ENCODE measurements at places on chromosomes 3 and 15. TPM values are rescaled to one million over a fixed set of nuclear protein-coding genes. Genes with fewer than 3 reads are reported as not detected.

GRCh38 chr3:43699864-43700263 lies 9.1 kb downstream of the ABHD5 start:
- no peak overlapping the region for H3K27ac ChIP-seq
- no peak overlapping the region for H3K4me3 ChIP-seq
- H3K27me3 ChIP-seq = no peaks in the 10 kb centered on the region

GRCh38 chr3:182973047-182973446 lies 7.3 kb downstream of the DCUN1D1 start:
- peaks cover 40% of the 10 kb centered on the region for H3K4me1 ChIP-seq
- no peaks in the 10 kb centered on the region for H3K36me3 ChIP-seq
- H3K27ac ChIP-seq = no peak overlapping the region
- H3K27me3 ChIP-seq = no peaks in the 10 kb centered on the region
- H3K4me3 ChIP-seq = no peak overlapping the region

CYP1A1 gene
- total RNA-seq = 1.1 TPM

EBLN2 gene
- 6.0 TPM for total RNA-seq

DNA sequence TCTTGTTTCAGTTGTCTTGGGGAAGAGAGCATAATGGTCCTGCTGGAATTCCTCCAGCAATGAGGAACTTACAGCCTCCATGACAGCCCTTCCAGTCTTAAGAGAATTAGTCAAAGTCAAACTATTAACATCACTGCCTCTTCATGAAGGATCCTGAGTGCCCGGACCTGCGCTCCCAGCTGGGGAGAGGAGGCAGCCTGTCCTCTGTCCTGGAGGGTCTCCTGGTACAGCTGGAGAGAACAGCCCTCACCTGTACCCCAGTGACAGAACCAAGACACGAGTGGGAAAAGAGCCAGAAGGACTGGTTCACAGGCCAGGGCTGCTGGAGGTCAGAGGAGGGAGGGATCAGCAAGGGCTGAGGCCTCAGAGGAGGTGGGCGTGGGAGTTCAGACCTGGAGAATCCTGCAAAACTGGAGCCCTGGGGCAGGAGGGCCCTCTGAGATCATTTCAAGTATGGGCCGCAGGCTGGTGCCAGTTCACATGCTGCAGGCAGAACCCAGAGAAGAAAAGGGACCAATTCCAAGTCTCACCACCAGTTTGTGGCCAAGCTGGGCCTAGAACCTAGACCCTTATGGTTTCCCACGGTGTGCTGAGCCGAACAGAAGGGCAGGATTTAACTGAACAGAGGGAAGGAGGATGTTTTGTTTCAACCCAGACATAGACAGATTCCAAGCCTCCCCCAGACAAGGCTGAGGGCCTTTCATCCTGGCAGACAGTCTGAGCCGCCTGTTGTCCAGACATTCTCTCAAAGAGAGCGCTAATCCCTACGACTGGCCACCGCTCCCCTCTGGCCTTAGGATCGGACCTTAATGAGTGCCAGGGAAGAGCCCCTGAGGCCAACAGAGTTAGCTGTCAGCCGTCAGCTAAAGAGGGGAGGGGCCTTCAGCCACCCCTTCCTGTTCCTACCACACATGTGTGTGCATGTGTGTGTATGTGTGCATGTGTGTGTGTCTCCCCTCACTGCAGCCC lies 18.2 kb downstream of the LOXL1 start:
- peaks cover 14% of the 10 kb centered on the region for H3K4me1 ChIP-seq
- no peaks in the 10 kb centered on the region for H3K27me3 ChIP-seq
- no peaks in the 10 kb centered on the region for H3K36me3 ChIP-seq
- H3K4me3 ChIP-seq = no peak overlapping the region
- no peak overlapping the region for H3K27ac ChIP-seq

DNA sequence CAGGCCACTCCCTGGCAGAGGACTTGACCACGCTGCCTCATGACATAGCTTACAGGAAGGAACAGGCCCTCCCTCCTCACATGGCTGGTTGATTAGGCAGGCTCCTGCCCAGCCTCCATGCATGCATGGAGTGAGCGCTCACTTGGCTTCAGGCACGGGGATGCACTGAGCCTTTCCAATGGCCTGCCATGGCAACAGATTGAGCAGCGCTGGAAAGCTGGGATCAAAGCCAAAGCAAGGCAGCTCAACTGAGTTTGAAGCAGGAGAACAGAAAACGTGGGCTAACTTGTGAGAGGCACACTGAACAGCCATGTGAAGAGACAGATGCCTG lies 5.9 kb upstream of the GRAMD2A start:
- H3K27me3 ChIP-seq = no peaks in the 10 kb centered on the region
- H3K36me3 ChIP-seq = peaks cover 92% of the 10 kb centered on the region
- DNase-seq = no peak
- peaks cover 44% of the 10 kb centered on the region for H3K4me1 ChIP-seq

DNA sequence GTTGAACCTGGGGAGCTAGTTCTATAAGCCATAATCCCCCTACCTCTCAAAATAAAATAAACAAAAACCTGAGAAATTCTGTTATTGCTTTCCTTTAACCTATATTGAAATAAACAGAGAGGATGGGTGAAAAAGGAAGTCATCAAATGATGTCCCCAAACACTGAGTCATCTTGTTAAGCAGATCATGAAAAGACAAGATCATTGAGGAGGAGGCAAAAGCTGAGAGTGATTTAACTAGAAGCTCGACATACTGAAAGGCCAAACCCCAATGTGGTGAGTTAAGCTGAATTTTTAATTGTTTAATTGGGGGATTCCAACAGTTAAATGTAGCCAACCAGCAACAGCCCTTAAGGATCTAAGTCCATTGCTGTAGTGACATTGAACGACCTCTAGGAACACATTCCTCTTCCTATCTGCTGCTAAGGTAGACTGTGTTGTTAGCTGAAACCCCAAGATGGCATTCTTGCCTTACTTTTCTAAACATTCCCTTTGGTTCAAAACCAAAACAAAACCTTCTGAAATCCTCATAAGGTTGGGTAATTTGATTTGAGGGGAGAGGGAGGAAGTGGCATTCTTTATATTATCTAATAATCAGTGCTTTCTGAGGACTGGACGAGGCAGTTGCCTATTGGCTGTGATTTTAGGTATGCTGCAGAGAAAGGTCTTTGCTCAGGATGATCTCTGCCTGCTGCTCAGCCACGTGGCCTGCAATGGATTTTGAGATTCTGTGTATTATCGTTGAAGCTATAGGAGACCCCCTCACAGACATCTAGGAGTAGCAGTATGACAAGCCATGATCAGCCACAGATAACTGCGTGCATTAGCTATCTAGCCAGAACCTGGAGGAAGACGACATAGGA lies 62.7 kb upstream of the BNIP2 start:
- no peak overlapping the region for H3K4me3 ChIP-seq
- H3K36me3 ChIP-seq = no peaks in the 10 kb centered on the region
- H3K27me3 ChIP-seq = no peaks in the 10 kb centered on the region
- H3K27ac ChIP-seq = no peak overlapping the region

- H3K27me3 ChIP-seq = no peaks in the 10 kb centered on the region
- H3K36me3 ChIP-seq = peaks cover 16% of the 10 kb centered on the region
- no peak overlapping the region for H3K27ac ChIP-seq
- no peak overlapping the region for H3K4me3 ChIP-seq
- no peak for DNase-seq
These were observed 14.8 kb downstream of the UBP1 start for GRCh38 chr3:33425453-33425852.

Measured in activated CD4-positive, alpha-beta memory T cell treated with anti-CD3 and anti-CD28 coated beads for 36 hours (primary cell).